ENCODE measurements at places on chromosomes 5 and 9.

DNA sequence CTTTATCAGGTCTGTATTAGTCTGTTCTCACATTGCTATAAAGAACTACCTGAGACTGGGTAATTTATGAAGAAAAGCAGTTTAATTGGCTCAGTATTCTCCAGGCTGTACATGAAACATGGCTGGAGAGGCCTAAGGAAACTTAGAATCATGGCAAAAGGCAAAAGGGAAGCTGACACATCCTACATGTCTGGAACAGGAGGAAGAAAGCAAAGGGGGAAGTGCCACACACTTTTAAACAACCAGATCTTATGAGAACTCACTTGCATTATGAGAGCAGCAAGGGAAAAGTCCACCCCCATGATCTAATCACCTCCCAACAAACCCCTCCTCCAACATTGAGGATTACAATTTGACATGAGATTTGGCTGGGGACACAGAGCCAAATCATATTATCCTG lies 132.1 kb downstream of the PCSK1 start:
- no peak for DNase-seq

- DNase-seq: peak; percentile 21
These were observed 1.3 kb upstream of the CARD19 start for GRCh38 chr9:93094658-93095204.

GRCh38 chr5:113293068-113293974 lies 141.5 kb downstream of the TSSK1B start:
- peak; percentile 17 for DNase-seq

DNA sequence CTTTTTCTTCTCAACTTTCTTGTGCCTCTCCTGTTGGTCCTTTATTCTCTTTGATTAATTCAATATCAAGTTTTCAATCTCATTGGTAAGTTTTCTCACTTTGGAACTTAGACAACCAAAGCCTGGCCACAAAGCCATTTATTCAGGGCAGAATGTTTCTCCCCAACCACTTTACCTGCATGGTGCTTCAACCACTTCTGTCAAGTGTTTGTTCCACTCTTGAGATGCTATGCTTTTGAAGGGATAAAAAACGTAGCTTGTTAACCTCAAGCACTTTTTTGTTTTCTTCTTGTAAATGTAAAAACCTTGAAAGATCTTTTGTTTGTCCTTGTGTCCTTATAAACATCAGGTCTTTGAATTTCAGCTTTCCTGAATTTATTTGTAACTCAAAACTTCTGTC lies 966.7 kb downstream of the MAT2B start:
- DNase-seq: no peak

DNA sequence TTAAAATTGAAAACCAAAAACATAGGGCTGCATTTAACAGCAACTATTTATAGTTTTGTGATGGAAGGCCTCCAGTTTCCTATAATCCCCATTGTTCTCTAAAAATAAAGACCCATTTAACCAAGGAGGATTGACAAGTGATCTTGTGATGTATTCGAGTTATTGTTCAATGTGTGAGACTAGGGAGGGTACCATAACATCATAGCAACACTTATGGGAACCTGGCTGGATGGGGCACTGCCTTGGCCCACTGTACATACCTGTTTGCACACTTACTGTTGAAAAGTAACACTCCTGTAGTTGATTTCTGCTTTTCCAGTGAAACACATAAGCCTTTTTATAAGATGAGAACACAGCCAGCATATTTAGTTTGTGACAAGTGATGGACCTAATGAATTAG lies 32.3 kb downstream of the MACIR start:
- DNase-seq: no peak

DNA sequence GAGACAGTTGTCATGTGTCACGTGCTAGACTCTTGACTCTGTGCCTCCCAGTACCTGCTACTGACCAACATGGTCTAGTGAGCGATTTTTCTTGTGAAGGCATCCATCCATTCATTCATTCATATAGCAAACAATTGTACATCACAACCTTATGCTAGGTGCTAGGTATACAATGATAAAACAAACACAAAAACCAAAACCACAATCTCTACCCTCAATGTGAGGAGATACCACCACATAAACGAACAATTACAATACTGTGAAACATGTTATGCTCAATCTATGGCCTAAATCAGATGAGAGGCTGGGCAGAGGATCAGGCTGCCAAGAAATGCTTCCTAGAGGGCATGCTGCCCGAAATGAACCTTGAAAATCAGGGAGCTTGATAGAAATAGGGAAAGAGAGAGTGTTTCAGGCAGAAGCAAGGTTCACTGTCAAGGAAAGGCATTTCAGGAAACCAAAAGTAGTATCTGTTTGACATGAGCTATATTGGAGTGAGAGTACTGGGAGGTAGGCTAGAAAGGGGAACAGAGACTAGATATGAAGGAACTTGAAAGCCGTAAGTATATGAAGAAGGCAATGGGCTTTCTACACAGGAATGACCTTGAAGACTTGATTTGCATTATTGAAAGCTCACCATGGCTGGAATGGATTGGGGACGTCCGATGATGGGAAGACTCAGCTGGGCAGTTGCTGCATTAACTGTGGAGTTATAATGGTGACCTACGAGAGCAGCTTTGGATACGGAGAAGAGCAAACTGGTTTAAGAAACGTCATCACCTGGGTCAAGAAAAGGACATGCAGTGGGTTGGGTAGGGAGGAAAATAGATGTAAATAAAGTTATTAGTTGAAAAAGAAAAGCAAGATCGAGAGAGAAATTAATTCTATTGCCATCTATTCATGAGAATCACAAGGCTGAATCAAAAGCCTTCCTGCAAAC lies 90.1 kb downstream of the THBS4 start:
- no peak for DNase-seq

DNA sequence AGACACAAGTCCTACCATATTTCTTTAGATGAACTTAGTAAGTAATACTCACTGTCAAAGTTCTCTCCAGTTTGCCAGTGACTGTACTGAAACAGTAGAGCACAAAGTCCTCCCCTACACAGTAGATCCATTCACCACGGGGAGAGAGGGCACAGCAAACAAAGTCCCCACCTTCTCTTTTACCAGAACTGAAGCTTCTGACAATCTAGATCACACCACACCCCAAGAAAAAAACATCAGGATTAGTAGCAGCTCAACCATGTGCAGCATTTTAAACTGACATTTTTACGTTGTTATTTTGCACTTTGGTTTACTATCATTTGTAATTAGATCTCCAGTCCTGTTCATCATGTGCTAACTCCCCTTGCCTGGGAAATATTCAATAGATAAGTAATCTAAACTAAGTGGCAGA lies 23.0 kb downstream of the DNAJA1 start:
- DNase-seq: peak; percentile 65

DNA sequence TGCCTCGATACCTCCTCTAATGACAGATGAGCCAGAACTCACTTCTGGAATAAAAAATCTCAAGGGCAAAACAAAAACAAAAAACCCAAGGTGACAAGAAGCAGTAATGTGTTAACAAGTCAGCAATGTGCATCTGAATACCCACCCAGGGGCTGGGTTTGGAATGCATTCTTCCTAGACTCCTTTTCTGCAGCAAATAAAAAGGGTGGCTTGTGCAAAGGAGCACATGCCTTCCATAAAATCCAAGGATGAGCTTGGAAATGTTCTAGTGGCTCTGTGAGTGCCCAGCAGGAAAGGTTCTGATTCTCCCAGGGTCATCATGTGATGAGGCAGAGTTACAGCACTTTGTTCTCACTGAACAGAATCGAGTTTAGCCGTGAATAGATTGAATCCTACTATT lies 599.9 kb downstream of the RAB3C start:
- DNase-seq: no peak

DNA sequence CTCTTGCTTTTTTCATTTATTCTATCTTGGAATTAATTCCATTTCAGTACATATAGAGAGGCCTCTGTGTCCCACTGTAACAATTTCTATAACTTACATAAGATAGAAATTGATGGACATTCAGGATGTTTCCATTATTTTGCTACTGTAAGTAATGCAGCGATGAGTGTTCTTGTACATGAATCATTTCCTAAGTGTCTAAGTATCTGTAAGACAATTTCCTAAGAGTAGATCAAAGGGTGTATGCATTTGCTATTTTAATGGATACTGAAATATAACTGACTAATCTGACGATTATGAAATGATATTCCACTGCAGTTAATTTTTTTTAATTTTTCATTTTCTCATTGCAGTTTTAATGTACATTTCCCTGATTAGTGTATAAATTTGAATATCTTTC lies 23.0 kb upstream of the RBM22 start:
- no peak for DNase-seq

- peak; percentile 5 for DNase-seq
These were observed 4.7 kb downstream of the IFNA8 start for GRCh38 chr9:21413624-21414023.

DNA sequence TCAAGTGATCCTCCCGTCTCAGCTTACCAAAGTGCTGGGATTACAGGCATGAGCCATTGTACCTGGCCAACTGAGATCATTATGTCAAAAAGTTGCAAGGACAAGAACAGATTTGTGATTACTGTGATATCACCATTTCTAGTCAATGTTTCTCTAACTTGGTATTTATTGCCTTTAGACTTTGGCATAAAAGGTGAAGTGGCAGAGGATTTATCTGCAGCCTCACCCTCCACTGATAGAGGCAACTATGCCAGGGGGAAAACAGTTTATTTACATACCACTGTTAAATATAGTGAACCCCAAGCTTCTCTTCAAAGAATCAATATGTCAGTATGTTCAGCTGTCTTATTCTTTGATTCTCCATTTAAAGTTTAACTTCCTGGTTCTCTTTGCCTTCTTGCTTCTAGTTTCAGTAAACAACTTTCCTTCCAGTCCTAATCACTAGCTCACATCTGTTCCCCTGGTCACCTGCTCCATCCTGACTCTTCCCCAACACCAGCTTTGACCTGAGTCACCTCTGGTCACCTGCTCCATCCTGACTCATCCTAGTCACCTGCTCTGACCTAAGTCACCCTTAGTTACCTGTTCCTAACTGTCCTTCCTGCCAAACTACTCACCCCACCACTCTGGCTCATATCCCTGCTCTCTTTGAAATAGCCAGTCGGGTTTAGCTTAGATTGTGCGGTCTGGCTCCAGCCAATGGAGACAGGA lies 29.9 kb downstream of the SEMA6A start:
- peak; percentile 93 for DNase-seq

GRCh38 chr5:41408676-41409443 lies 101.5 kb downstream of the PLCXD3 start:
- peak; percentile 73 for DNase-seq

DNA sequence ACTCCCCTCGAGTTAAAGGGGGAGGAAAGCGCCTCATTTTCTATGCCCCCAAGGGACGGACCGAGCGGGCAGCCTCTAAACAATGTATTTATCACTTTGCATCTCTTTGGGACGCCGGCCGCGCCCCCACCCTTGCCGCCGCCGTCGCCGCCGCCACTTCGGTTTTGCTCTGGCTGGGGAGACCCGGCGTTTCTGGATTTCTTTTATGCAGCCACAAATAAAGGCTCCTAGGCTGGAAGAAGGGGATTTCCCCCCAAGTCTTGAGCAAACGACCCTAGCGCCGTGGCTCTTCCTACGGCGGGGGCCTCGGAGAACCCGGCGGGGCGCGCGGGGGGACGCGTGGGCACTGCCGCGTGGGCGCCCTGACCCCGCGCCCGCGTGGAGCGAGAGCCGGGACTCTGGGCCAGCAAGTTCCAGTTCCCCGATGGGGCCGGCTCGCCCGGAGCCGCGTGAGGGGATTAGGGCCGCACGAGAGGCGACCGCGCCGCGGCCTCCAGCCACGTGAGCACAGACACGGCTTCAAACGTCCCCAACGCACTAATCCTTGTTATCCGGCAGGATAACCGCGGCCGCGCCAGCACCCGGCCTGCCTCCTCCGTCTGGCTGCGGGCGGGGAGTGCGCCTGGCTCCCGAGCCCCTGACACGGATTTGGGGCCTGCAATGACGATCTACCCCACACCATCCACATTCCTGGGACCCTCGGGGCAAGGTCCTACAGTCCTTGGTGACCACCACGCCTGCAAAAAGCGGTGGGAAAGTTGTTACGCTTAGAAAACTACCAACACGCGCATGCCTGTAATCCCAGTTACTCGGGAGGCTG lies 7.9 kb upstream of the NEUROG1 start:
- peak; percentile 26 for DNase-seq

- no peak for DNase-seq
These were observed 11.8 kb upstream of the HEXB start for GRCh38 chr5:74673011-74673790.

DNA sequence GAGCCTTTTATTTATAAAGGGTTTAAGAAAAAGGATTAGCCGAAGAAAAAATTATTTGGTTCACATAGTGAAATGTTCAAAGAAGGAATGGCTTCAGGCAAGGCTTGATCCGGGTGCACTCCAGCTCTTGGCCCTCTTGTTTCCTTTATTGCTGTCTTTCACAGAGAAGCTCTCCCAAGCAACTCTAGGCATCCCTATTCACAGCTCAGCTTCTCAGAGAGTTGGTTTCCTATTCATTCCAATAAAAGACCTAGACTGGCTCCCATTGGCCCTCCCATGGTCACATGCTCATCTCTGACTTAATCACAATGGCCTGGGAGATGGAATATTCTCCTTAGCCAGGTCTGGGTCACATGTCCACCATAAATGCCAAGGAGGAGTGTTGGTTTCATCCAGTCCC lies 9.4 kb upstream of the FGFR4 start:
- DNase-seq: no peak

GRCh38 chr5:29744618-29745017 lies 1448.9 kb upstream of the CDH6 start:
- DNase-seq: no peak

GRCh38 chr5:6078881-6079280 lies 299.5 kb downstream of the MED10 start:
- no peak for DNase-seq

- no peak for DNase-seq
These were observed 472.9 kb downstream of the PRELID2 start for GRCh38 chr5:145362266-145362665.

DNA sequence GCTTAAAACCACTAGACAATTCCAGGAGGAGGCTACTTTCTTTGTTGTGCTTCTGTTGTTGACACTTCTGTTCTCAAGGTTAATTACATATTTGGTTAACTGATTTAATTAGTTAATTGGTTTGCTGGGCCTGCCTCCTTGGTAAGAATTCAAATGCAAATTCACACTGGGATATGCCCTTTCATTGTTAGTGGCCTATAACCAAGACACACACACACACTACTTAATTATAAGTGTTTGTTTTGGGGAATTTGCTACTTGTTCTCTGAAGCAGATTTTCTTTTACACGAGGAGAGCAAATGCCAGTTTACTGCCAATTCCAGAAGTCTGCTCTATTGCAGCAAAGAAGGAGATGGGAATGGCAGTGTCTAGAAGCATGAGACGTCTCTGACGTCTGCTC lies 101.6 kb upstream of the BASP1 start:
- DNase-seq: no peak

GRCh38 chr5:132384506-132385050 lies 15.1 kb downstream of the SLC22A5 start:
- DNase-seq: no peak

- peak; percentile 58 for DNase-seq
These were observed 11.9 kb downstream of the GLIPR2 start for GRCh38 chr9:36148311-36149051.

- no peak for DNase-seq
These were observed 71.4 kb upstream of the SMIM23 start for GRCh38 chr5:171714261-171714660.

GRCh38 chr9:132249123-132249522 lies 87.3 kb downstream of the NTNG2 start:
- no peak for DNase-seq

Measured in small intestine (tissue), 16 donors.